ENCODE measurements at places on chromosomes 4 and X.
A peak's percentile ranks its signal among the peaks of the same experiment; 100 is the strongest.

DNA sequence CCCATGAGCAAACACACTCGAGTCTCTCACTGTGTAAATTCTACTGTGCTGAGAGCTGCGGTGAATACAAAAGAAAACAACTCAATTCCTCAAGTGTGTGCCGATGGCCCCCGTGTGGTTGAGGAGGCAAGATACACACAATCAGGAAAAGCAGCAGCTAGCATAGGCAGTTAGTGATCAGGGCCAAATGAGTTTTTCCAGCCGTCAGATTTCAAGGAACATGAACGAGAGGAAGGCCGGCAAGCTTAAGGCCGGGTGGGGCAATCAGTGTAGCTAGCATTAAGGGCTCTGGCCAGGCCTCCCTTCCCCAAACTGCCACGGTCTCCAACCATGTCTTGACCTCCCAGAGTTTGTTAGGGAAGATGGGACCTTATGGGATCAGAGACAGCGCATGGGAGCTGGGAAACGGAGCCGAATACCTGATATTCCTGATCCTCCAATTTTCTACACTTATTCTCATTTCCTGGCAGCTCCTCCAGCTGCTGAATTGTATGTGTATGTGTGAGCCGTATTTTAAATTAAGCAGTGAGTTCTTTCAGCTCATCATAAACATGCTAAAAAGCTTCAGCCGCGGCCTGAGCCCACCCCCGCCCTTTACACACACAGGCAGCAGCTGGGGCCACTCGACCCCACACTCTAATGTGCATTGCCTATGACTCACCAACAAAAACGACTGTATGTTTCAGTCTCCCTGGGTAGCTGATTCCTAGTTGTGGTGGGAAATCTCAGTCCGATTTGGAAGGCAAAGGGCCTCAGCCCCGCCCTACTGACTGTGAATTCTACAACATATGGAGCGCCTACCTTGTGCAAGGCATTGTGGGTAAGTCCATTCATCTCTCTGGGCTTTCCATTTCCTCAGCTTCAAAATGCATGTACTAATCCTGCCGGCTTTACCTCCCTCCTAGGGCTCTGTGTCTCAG lies 59.9 kb downstream of the RTL9 start:
- peak; percentile 88 for DNase-seq

DNA sequence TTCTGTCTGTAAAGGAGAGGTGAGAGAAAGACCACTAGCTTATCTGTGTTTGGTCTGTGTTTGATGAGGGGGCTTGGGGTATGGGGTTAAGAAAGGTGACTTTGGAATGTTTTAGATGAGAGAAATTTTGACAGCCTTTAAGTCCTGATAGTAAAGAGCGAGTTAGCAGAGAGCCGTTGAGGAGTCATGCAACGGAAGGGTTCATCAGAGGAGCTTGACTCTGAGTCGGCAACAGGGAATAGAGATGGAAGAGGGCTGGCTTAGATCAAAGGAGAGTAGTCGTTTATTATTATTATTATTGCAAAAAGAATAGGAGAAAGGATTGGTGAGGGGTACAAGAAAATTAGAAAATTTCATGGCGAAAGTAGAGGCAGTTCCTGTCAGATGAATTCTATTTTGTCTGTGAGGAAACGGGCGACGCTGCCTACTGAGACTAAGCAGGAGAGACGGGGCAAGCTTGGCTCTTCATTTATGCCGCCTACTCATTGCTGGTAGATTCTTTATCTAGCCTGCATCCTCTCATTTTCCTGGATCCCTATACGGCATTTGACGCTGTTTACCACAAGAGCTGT lies 473 bp upstream of the VAMP7 start:
- DNase-seq: no peak

GRCh38 chrX:69298466-69299140 lies 133.3 kb upstream of the PJA1 start:
- peak; percentile 26 for DNase-seq

DNA sequence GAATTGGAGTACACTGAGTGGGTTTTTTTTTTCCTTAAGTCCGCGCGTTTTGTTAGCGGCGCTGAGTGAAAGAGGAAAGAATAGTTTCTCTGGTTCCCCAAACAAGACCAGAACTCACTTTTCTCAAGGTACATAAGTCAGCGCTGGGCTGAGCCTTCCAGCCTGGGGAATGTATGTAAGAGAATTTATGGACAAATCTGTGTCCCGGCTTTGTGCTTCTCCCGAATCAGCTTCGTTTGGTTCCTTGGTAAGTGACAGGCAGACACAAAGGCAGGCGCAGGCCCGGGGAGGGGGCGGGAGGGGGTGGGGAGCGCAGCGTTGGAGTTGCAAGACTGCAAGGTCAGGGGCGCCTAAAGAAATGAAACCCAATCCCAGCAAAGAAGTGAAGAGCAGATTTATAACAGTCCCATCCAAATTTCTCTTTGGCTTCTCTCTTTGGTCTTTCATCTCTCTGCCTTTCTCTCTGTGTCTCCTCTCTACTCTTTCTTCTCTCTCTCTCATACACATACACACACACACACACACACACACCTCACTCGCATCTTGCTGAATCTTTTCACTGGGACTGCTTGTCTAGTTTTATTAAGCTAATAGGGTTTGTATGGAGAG lies 981 bp downstream of the TET2 start:
- peak; percentile 37 for DNase-seq

DNA sequence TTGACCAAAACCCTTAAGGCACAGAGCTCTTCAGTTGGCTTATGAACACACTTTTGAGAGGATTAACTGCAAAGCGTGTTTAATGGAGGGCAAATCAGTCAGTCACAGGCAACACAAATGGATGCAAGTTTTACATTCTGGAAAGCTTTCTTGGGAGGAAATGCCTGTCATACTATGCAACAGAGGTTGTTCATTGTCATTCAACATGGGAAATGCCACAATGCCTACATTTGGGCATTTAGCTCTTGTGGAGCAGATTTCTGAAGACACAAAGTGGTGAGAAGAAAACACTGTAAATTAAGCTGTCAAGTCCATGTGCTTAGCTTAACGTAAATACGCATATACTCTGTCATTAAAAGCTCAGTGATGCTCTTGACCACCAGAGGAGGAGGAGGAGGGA lies 41.1 kb downstream of the CBLL2 start:
- no peak for DNase-seq

GRCh38 chrX:67587946-67588624 lies 44.3 kb downstream of the AR start:
- DNase-seq: no peak

DNA sequence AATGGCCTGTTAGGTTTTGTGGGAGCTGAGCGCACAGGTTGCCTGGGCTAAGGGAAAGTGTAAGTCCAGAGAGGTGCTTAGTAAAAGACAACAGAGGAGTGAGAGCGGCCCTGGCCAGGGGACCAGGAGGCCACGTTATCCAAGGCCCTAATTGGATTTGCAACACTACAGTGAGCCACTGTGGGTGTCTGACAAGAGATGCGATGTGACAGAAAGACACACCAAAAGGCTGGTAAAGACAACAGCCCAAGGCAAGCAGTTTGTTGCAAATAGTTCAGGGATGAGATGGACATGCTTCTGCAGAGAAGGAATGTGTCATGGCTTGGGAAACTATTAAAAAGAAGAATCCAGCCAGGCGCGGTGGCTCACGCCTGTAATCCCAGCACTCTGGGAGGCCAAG lies 162.7 kb upstream of the KIT start:
- peak; percentile 24 for DNase-seq

- DNase-seq: peak; percentile 87
Measured at GRCh38 chr4:165384598-165384997, 5.8 kb downstream of the CPE start.

GRCh38 chrX:9227276-9227675 lies 193.3 kb upstream of the FAM9B start:
- peak; percentile 53 for DNase-seq

DNA sequence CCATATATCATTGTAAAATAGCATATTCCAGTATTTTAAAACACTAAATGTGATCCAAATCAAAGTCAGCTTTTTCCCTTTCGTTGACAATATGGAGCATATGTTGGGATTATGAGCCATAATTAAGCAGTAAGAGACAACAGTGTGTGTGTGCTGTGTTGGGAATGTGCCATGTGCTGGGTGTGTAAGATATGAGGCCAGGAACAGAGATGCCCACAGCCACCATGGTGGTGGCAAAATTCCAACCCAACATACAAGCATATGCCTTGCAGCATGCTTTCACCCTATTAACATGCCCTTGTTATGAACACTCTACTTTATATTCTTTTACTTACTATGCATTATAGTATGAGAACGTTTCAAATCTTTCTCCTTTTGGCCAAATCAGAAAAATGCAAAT lies 1560.4 kb upstream of the TENM3 start:
- no peak for DNase-seq

- DNase-seq: no peak
Measured at GRCh38 chrX:109856974-109857373, 123.9 kb upstream of the ACSL4 start.

- DNase-seq: no peak
Measured at GRCh38 chr4:184384810-184385557, 89.4 kb downstream of the IRF2 start.

DNA sequence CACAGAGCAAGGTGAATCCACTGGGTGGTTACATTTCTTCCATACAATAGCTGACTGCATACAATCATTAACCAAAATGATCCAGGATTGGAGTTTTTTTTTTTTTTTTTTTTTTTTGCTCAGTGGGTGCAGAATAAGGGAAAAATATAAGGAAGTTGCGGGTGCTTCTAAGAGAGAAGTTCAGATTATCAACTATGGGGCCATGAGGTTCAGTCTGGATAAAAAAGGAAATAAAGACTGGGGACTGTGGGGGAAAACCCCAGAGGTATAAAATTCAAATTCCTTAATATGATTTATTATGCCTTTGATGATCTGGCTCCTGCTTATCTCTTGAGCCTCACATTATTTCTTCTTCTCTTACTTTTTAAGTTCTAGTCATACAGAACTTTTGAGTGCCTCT lies 5.9 kb upstream of the EIF1AX start:
- no peak for DNase-seq

- DNase-seq: no peak
Measured at GRCh38 chr4:72383439-72383838, 185.6 kb downstream of the ADAMTS3 start.

GRCh38 chr4:119212964-119213606 lies 572 bp downstream of the USP53 start:
- DNase-seq: peak; percentile 91

DNA sequence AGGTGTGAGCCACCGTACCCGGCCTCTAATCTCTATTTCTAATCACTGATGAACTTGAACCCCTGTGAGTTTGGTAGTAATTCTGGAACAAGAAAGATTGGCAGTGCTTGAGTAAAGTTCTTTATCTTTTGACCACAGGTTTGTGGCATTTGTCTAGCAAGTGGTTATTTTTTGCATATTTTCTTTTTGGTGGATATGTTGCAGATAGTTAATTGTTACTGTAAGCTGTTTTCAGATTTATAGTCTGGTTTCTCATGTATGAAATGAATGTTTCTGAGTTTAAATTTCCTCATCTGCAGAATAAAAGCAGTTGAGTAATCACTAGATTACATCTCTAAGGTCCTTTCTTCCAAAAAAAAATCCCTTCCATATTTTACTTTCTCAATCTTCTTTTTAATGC lies 105.2 kb downstream of the GASK1B start:
- peak; percentile 52 for DNase-seq

DNA sequence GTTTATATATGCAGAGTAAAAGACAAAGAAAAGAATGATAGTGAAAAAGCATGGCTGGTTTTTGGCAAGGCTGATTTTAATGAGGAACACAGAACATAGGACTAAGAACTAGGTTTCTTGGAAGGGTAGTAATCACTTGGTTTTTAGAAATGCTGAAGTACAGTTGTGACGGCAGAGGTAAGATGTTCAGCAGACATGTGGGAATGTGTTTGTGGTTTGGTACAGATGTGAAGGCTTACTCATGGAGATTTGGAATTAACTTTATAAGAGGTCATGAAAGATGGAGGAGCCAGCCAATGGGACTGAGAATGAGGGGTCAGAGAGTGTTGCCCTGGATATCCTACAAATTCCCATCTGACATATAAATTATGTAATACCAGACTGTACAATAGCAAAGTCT lies 243.6 kb downstream of the NPFFR2 start:
- DNase-seq: peak; percentile 3

- DNase-seq: no peak
Measured at GRCh38 chr4:113773756-113774155, 12.2 kb upstream of the CAMK2D start.

DNA sequence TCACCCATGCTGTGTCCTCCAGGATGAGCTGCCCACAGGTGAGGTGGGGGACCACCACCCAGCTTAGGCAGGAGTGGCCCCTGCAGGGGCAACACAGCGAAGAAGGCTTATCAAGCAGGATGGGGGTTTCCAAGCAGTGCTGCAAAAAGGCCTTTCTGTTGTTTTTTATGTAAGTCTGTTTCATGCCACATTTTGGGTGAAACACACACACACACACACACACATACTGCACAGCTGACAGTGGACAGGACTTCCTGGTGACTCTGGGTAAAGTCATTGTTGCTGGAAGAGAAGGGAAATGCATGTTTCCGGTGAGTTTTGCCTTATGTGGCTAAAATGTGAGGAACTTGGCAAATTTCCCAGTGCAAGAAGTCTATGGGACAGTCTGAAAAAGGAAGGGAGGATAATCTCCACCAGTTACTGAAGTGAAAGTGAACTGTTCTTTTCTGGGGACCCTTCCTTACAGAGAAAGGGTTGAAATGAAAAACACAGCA lies 119.2 kb downstream of the IRF2 start:
- DNase-seq: peak; percentile 87

GRCh38 chr4:107743532-107743931 lies 23.5 kb upstream of the PAPSS1 start:
- no peak for DNase-seq

DNA sequence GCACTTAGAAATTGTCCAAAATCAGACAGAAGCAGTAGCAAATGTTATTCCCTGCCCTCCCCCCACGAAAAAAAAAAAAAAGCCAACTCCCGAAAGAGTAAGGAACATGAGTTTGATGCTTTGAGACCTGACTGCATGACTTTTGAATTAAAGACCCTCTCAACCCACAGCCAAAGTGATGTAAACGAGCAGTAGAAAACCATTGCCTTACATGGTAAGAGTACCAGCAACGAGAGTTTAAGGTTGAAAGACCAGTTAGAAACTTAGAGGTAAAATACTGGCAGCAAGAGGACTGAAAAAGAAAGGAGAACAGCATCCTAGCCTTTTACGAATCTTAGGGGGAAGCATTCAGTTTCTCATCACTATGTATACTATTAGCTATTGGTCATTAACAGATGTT lies 10.0 kb upstream of the ANXA10 start:
- DNase-seq: no peak

GRCh38 chr4:20938204-20938603 lies 237.9 kb downstream of the PACRGL start:
- no peak for DNase-seq

DNA sequence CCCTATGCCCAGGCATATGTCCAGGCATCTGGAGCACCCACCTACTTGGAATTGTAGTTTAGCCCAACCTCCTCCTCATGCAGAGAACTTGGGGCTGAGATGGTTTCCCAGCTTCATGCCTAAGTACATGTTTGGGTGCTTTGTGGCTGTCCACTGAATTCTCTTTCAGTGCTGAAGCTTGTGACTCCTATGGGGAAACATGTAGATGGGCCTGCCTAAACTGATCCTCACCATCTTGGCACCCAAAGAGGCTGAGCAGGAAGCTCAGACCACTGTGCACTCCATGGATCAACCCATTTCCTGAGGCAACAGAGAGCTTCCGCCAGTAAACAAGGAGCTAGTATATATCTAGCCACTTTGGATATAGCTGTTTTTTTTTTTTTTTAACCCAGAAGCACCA lies 2733.7 kb downstream of the PCDH7 start:
- DNase-seq: no peak

GRCh38 chr4:57243076-57243475 lies 132.9 kb upstream of the IGFBP7 start:
- DNase-seq: no peak
